CD4-positive, alpha-beta T cell (primary cell): ENCODE measurements at places on chromosomes 6 and 20.

DNA sequence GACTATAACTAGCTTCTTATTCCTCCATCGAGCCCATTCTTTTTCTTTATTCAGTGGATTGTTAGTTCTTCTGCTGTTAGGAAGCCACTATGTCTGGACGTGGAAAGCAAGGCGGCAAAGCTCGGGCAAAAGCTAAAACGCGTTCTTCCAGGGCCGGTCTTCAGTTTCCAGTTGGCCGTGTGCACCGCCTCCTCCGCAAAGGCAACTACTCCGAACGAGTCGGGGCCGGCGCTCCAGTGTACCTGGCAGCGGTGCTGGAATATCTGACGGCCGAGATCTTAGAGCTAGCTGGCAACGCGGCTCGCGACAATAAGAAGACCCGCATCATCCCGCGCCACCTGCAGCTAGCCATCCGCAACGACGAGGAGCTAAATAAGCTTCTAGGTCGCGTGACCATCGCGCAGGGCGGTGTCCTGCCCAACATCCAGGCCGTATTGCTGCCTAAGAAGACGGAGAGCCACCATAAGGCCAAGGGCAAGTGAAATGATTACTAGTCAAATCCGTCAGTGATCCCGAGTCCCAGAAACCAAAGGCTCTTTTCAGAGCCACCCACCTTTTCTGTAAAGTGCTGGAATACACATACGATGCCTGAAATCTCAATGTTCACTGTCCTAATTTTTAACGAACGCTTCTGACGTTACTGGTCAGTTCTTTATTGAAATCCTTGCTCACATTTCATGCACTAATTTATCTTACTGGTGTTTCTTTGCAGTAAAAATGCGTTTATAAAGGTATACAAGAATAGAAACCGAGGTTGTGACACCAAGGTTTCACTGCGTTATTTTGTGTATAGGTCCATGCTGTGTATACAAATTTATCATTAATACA lies 129.9 kb downstream of the HFE start:
- peak; percentile 73 for DNase-seq

DNA sequence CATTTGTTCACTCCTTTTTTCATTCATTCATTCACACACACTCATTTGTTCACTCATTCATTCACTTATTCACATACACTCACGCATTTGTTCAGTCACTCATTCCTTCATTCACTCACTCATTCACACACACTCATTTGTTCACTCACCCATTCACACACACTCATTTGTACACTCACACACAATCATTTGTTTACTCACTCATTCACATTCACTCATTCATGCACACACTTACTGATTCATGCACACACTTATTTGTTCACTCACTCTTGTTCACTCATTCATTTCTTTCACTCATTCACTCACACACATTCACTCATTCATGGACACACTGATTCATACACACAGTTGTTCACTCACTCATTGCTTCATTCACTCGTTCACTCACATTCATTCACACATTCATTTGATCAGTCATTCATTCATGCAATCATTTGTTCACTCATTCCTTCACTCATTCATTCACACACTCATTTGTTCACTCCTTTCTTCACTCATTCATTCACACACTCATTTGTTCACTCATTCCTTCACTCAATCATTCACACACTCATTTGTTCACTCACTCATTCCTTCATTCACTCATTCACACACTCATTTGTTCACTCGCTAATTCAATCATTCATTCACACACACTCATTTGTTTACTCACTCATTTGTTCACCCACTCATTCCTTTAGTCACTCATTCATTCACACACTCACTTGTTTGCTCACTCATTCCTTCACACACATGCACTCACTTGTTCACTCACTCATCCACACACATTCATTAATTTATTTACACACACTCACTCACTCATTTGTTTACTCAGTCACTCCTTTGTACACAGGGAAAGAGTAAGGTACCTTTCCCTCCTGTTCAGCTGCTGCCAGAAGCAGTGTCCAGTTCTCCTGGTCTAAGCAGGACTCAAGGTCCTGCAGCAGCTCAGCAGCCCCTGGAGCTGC lies 50.7 kb upstream of the BHLHE23 start:
- no peak for DNase-seq

- DNase-seq = no peak
Observed at GRCh38 chr20:10002866-10003265, 31.9 kb upstream of the ANKEF1 start.

DNA sequence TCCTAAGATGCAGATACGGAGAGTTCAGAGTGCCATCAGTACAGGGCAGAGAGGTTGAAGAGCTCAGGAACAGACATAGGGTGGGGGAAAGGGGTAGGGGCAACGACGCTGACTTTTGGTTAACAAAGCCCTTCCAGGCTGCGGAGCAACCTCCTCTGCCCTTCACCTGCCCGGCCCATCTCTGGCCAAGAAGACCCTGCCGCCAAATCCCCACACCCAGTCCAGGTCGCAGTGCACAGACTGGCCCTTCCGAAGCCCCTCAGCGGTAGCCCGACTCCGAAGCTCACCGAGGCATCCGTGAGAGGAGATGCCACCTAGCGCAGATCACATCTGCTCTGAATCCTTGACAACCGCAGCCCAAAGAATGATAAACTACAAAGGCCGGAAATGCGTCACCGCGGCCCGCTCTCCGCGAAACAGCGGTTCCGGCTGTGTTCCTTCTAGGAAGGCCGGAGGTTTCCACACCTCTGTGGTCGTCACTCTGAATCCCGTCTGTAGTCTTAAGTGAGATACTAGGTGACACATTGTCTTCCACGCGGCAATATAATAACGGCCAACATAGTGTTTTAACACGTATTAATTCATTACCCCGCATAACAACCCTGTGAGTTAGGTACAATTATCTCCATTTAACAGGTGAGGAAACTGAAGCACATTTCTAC lies at the start of gene ZSCAN23:
Gene ZSCAN23, minus strand, starts transcription at position 380 of the 662 bp plus-strand sequence. CDS start 7,225 bp downstream, outside the sequence.
- DNase-seq = peak; percentile 73

- no peak for DNase-seq
Observed at GRCh38 chr6:121465101-121465500, 29.7 kb downstream of the GJA1 start.

- no peak for DNase-seq
Observed at GRCh38 chr6:1636971-1637871, 27.5 kb downstream of the FOXC1 start.

- no peak for DNase-seq
Observed at GRCh38 chr20:2673453-2673852, 9.4 kb upstream of the IDH3B start.

DNA sequence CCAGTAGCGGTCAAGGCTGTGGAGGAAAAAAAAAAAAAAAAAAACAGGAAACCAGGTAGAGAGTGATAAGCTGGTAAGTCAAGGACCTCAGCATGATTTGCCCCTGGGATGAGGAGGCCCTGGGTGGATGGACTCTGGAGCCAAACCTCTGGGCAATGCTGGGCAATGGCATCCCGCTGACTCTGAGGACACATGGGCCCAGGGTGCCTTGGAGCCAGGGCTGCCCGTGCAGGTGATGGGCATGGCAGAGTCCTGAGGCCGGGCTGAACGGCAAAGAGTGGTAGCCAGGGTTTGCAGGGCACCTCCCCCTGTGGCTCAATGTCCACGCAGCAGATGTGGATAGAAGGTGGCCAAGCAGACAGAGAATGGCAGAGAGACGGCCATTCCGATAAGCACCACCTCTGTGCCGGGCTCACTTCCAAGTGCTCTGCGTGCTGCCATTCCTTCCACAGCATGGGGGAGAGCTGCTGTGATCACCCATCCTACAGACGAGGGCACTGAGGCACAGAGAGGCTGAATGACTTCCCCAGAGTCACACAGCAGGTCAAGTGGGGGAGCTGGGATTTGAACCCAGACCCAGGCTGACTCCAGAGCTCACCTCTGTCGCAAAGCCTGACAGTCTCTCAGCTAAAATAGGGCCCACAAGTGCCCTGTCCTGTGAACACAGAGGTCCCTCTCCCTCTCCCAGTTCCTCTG lies 353.9 kb downstream of the CDH4 start:
- DNase-seq = no peak

DNA sequence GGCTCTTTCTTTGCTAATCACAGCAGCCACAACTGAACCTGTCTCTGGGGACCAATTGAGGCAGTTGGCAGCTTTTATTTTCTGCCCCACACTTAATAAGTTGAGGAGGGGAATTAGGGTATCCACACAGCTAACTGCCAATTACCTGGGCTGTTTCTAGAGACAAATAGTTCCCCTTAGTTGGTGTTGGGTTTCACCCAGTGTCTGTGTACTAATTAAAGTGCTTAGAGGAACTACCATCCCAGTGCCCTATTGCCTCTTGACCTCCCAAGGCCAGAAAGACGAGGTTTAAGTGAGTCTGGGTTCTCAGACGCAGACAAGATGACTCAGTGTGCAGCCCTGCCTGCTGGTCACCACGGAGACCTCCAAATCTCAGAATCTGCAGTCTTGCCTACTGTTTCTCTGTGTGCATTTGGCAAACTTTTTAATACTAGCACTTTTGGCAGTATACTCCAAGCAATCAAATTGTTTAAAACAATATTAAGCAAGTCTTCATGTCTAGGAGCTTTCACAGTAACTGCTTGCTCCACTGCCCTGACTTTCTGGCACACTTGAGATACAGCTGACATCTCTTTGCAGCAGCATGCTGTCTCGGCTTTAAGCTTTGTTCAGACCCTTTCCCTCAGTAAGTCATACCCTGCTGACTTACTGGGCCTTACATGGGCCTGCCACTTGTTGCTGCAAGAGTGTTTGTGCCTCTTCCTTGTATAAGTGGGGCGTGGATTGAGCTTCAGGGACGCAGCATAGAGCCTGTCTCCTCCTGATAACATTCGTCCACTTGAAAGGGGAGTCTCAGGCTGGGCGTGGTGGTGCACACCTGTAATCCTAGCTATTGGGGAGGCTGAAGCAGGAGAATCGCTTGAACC lies 31.9 kb downstream of the STK35 start:
- no peak for DNase-seq

GRCh38 chr20:32186506-32186905 lies 21.0 kb downstream of the PLAGL2 start:
- DNase-seq = no peak

DNA sequence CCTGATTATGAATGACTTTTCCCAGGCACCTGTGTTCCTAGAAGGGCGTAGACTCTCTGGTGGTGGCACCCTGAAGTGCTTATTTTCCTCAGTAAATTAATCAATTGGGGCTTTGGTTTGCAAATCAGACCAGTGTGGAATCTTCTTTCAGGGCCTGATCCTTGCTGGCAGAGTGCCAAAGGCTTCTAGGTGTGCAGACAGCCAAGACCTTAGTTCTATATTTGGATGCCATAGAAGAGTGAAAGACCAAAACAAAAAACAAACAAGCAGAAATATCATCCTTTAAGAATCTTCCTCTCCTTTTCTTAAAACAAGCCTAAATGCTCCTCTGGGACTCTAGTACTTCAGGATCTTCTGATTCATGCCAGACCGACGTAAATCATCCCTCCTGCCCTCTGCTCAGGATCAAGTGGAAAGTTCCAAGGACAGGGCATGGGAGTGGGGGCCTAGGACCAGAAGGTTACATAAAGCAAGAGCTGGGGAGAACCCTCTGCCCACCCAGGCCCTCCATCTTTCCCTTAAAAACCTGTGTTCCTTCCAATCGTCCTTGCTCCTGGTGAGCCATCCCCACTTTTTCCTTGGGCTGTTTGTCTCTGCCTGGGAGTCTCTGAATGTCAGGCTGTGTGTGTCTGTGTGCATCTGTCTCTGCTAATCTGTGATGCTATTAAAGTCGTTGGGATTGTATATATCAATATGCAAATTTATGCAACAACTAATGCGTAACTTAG lies 70.5 kb upstream of the MYLIP start:
- no peak for DNase-seq

DNA sequence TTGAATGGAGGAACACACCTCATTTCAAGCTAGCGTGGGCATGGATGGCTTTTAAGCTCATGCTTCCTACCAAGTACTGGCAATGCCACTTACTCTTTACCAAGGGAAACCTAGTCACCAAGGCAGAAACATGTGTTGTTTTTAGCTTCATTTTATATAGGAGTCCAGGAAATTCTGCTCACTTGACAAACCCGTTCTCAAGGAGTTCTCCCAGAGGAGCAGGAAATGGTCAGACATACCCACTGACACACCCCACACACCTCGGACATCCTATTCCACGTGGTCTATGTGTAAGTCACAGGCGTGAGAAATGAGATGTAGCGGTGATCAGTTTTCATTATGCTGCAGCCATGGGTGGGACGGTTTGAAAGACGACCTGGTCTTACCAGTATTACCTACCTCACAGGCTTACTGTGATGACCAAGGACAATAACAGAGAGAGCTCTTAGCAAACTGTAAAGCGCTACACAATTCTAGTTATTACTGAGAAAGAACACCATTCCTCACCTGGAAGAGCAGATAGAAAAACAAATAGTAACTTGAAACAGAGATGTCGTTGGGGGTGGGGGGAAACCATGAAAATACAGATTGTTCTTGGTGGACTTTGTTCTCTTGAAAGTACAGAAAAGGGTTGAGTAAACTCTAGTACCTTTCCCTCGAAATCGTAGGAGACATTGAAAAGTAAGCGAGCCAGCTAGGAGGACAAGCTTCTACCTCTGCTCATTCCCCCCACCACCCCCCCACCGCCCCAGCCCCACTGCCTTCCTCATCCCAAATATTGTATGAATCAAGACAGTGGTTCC lies 1.7 kb downstream of the CNKSR3 start:
- DNase-seq = no peak

DNA sequence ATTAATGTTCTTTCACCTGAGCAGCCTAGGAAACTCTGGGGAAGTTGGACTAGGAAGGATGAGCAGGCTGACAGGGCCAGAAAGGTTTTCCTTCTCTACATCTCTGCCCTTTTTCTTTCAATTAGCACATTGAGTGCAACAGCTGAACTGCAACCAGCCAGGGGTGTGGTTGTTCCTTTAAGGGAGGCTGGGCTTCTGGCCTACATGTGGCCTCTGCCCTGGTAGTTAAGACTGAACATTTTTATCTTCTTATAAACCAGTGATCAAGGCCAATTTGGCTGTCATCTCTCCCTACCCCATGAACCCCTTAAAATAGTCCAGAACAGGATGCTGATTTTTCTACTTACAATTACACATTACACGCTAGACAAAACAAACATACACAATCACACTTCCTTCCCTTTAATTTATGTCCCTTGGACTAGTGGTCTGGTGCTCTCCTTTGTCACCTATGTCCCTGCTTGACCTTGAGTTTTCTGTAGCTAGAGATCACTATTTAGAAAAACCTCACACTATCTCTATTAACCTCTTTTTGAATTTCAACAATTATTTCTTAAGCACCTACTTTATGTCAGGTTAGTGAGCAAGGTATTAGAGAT lies 60.3 kb downstream of the RNF217 start:
- no peak for DNase-seq

GRCh38 chr6:139134064-139134395 lies 850 bp upstream of the HECA start:
- DNase-seq = no peak

DNA sequence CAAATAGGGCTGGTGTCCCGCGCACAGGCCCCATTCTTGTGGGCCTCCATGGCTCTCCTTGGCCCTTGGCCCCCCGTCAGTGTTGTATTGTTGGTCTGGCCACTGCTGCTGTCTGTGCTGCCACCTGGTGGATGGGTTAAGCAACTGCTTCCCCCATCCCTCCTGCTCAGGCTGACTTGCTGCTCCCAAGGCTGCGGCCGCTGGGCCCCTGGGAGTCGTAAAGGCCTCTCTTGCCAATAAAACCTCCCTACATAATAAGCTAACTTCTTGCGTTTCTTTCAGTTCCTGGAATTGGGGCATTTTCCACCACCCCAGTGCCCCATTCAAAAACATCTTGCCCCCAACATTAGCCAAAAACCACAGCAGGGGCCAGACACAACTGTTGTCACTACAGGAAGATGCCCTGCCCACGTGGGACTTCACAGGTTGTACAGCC lies 27.1 kb downstream of the CD83 start:
- DNase-seq = peak; percentile 75
